ENCODE measurements at places on chromosomes 3 and 15.

DNA sequence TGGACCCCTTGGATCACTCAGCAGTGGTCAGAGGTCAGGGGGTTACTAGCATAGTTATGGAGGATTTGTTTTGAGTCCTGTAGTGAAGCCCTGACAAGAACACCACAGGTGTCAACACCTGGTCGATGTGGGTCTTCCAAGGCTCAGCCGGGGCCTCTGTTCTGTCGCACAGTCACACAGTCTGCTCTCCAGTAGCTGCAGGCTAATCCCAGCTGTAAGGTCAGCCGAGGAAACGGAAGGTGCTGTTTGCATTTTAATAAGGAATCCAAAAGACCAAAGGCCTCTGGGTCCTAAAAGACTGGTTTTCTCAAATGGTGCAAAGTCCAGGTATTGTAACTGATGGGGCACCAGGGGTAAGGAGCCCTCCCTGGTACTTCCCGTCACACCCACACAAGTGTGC is 71.7 kb downstream of the RPLP1 start:
- no peak for DNase-seq

- DNase-seq = no peak
Measured at GRCh38 chr3:72661115-72661457, 187.2 kb downstream of the SHQ1 start.

DNA sequence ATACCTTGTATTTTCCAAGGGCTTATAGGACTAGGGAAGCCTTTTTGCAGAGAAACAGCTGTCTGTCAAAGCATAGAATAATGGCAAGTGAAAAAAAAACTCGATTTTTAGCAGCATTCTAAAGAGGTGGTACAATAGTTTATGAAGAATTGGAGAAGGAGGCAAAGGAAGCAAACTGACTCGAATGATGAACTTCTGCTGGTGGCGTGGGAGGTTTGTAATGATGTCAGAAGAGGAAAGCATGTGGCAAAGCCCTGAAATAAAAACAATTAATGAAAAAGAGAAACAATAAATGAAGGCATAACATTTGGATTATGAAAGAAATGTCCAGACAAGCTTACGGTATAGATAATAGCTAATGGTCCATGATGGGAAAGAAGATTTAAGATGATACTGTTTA is 77.5 kb downstream of the RARB start:
- DNase-seq = no peak

- DNase-seq = no peak
Measured at GRCh38 chr15:90033006-90033405, 31.9 kb downstream of the ZNF710 start.

All from NCI-H187 (cell line).